ENCODE measurements at places on chromosomes 2 and 18.
A peak's percentile ranks its signal among the peaks of the same experiment; 100 is the strongest.

GRCh38 chr2:62440281-62440946 lies 65.6 kb downstream of the TMEM17 start:
- no peak for DNase-seq

DNA sequence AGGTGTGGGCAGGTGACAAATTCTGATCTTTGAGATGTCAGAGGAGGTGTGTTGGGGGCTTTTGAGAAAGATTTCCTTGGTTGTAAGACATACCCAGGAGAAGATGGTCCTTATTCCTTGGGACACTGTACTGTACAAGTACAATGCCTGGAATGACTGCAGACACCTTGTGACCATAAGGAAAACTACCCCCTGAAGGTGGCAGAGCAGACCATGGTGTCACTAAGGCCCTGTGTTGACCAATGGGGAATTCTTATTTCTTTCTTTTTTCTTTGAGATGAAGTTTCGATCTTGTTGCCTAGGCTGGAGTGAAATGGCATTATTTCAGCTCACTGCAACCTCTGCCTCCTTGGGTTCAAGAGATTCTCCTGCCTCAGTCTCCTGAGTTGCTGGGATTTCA lies 4.4 kb upstream of the ANKRD29 start:
- DNase-seq: no peak

GRCh38 chr18:35256947-35257346 lies 16.1 kb downstream of the ZNF397 start:
- no peak for DNase-seq

GRCh38 chr2:211351987-211352386 lies 795.6 kb downstream of the CPS1 start:
- DNase-seq: peak; percentile 10

GRCh38 chr2:145110668-145111356 lies 590.9 kb upstream of the ZEB2 start:
- DNase-seq: peak; percentile 63

- DNase-seq: no peak
These were observed 50.7 kb downstream of the SIGLEC15 start for GRCh38 chr18:45876161-45876560.

- no peak for DNase-seq
These were observed 150.8 kb downstream of the ANKRD44 start for GRCh38 chr2:197159661-197160211.

DNA sequence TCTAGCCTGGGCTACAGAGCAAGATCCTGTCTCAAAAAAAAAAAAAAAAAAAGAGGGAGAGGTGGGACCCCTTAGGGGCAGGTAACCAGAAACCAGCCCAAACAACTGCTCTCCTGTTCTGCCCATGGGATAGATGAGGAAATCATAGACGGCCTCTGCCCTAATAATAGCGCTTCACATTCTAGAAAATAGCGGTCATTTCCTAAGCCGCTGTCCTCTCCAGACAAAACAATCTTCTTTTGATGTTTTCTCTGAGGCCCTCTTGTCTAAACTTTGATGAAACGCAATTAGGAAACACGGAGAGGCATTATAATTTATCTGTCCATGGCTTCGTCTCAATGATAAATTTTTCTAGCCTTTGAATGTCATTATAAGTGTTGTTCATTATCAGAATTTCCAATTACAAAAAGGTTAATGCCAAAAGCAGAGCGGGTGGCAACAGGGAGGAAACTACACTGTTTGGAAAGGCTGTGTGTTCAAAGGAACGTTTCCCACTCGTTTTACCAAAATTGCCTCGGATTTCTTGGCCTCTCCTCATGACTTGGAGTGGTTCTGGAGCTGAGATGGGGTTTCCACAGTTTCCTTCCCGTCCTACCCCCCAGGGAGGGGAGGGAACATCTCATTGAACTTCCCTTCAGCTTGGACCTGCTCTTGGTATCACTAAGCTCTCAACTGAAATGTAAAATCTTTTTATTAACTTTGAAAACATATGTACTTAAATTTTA lies 151.6 kb upstream of the ZNF236 start:
- DNase-seq: peak; percentile 81
